Natural killer cell treated with Interleukin-12 subunit alpha and Interleukin-12 subunit beta and Interleukin-15 and Interleukin-18, amount 100 ng/mL, for 72 hours (primary cell): ENCODE measurements at places on chromosomes 7 and 10.

- no peak for DNase-seq
These were observed 5.8 kb upstream of the AOC1 start for GRCh38 chr7:150846291-150847115.

GRCh38 chr10:16545116-16545736 lies 23.5 kb upstream of the C1QL3 start:
- DNase-seq = no peak

DNA sequence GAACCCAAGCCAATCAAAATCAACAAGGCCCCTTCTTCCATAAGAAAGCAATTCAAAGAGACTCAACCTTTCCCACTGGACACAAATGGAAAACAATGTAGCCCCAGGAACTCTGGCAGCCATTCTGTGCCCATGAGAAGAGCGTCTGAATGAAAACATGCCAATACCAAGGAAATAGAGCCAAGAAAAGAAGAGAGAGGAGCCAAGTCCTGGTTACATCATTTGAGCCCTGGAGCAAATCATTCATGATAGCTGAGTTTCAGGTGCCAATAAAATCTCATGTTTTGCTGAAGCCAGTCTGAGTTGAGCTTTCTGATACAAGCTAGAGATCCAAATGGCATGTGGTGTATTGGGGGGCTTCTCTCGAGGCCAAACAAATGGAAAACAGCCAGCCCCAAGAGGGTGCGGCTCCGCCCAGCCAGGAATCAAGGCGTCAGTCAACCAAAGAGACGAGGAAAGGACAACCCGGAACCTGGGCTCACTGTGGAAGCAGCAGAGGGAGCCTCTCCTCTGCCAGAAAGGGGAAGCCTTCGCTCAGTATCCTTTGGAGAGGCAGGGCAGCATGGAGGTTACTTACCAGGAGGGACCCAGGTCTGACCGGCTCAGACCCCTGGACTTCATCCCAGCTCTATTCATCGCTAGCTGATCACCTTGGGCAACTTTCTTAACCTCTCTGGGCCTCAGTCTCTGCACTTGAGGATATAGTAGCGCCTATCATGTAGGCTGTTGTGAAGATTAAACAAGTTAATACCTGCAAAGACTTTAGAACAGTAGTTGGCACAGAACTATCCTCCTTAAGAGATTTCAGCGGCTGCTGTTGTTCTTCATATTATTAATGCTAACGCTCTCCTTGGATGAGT lies 61.8 kb downstream of the OAT start:
- DNase-seq = no peak

- no peak for DNase-seq
These were observed 1025.1 kb downstream of the GRM8 start for GRCh38 chr7:126227643-126228042.

GRCh38 chr10:84493951-84494848 lies 165.8 kb downstream of the CCSER2 start:
- no peak for DNase-seq

DNA sequence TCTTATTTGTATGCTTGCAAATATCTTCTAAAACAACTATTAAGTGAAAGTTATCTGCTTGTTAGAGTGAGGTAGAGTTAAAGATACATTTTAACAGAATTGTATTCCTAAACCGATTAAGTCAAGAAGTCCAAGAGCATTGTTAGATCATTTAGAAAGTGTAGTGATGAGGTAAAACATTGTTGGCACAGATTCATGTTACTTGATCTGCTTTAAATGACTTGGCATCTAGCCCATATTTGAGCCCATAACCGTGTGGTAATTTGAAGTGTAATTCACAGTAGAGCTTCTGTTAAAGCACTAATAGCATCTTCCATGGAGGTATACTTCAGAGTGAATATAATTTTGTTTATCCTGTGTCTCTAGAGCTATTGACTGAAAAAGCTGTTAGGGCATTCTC lies 62.1 kb downstream of the PTEN start:
- DNase-seq = no peak

DNA sequence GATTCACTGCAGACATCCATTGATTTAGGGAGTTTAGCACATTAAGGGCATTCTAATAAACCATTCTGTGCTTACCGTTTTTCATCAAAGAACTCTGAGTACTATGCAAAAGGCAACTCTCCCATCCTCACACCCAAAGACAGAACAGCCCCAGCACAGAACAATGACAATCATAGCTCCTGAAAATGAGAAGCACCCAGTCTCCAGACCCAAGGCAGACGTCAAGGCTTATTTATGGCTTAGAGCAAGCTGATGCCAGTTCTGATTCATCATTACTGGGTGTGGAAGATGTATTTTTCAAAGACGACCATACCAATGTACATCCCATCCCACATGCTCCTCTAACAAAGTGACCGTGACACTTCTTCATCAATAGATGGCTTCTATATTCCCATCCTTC lies 67.6 kb downstream of the OSBPL3 start:
- DNase-seq = no peak

DNA sequence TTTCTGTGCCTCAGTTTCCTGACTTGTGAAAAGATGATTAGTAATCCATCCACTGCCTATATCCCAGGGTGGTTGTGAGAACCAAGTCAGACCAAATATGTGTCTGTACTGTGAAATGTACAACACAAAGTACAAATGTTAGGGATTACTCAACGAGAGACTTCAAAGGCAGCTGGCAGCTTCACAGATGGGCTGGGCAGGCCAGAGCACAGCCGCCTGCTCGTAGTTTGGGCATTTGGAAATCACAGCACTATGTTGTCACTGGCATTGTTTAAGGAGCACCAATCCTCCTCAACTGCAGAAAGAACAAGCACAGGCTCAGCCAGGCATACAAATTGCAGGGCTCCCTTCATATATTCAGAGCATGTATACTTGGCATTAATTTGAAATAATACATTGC lies 64.5 kb upstream of the C10orf90 start:
- no peak for DNase-seq

GRCh38 chr7:132004529-132004928 lies 448.1 kb upstream of the PODXL start:
- DNase-seq = no peak

GRCh38 chr10:47024046-47024322 lies 112.8 kb downstream of the PTPN20 start:
- DNase-seq = no peak

- peak; percentile 40 for DNase-seq
These were observed 207.9 kb downstream of the PLXNA4 start for GRCh38 chr7:132368246-132368900.

GRCh38 chr10:129494740-129495139 lies 27.7 kb downstream of the MGMT start:
- no peak for DNase-seq

GRCh38 chr7:130180571-130181262 lies 24.5 kb downstream of the TMEM209 start:
- DNase-seq = no peak

DNA sequence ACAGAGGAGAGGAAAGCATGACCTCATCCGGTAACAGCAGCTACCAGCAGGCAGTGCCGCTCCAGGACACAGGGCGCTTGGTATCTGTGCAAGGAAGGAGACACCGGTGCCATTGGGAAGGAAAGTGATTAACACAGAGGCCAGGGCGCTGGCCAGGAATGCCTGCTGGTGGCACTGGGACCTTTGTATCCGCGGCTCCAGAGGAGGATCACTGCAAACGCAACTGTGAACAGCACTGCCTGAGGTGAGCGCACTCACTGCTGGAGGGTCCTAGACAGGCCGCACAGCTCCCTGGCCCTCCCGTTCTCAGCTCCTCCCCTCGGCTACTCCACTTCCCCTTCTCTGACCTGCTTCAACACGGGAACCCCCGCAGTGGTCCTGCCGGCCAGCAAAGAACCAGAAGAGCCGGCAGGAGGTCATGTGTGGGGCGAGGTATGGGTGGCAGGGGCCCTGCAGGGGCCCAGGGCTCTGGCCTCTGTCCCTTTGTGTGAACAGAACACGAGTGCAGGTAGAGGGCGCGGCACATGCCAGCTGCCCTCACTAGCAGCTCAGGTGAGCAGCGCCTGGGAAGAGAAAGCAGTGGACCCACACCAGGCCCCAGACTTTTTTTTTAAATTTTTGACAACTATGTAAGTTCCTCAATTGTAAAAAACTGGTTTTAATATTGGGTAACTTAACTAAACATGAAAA lies 107.6 kb downstream of the VIPR2 start:
- DNase-seq = no peak

- DNase-seq = no peak
These were observed 23.1 kb downstream of the ADAMTS14 start for GRCh38 chr10:70695241-70696030.

DNA sequence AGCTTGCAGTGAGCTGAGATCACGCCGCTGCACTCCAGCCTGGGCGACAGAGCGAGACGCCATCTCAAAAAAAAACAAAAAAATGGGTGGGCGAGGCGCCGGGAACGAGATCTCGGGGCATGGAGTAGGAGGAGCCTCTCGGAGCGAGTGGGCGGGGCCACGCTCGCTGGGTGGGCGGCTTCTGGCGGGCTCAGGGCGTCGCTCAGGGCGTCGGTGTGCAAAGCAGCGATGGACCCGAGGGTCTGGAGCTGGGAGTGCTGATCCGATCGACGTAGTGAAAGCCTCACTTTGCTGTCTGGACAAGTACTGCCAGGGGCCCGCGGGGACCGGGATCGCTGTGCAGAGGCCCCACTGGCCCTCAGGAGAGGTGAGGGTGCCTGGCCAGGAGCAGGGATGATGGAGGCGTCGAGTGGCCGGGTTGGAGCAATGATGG lies 22.6 kb upstream of the AMZ1 start:
- DNase-seq = no peak

DNA sequence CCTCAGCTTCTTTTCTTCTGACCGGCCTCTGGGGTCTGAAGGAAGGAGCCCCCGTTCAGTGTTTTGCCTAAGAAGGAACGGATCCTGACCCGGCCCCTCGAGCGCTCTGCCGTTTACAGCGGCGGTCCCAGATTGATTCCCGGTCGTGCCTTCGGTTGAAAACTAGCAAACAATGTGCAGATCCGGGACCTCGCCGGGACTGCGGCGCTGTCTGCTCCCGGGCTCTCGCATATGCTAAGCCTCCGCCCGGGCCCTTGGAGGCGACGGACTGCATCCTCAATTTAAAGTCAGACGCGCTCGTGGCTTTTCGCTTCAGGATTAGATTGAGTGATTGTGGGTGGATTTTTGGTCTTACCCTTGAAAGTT lies 559 bp downstream of the DBF4 start:
- peak; percentile 62 for DNase-seq

- DNase-seq = no peak
These were observed 60.2 kb downstream of the TASOR2 start for GRCh38 chr10:5744849-5745248.

DNA sequence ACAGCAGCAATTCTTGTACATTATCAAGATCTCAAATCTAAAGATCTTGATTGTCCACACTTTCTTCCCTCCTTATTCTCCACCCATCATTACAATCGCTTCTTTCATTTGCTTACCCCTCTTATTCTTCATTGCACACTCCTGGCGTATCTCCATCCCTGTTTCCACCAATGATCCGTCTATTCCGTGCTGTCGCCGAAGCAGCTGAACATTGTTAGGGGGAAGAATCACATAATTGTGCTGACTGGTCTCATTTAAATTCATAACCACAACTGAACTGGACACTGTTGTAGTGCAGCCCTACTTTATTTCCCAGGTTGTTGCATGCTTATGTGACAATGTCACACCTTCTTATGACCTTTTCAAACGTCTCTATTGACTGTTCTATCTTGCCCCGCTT lies 18.9 kb upstream of the NRP1 start:
- DNase-seq = no peak

DNA sequence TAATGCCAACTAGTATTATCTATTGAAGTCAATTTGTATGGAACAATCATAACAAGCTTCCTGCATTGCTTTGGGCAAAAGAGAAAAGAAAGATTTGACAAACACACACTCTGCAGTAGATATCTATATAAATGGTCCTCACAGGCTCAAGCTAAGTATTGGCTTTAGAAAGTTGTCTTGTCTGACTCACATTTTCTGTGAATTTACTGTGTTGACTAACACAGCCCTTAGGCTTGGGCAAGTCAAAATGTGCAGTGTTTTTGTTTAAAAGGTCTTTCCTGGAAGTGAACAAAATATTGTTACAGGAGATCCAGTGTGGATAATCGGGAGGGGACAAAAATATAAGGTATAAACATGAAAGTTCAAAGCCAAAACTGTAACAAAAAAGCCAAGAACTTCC lies 194.4 kb downstream of the RELN start:
- no peak for DNase-seq

DNA sequence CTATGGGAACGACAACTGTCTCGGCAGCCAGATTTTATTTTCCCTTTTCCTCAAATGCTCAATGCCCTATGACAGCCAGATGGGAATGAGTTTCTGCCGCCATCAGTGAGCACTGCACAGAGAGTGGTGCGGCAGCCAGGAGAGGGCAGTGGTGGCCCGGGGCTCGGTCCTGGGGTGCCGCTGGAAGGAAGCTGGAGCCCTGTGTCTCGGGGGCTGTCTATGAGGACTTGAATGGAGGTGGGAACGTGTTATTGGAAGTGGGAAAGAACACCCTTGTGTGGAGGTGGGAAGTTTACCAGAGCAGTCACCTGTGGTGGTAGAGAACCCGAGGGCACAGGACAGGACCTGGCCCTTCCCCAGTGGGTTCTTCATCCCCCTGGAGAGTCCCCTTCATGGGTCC lies 35.8 kb downstream of the JAKMIP3 start:
- DNase-seq = no peak

- no peak for DNase-seq
These were observed 110.3 kb downstream of the ZNF248 start for GRCh38 chr10:37747081-37747480.

DNA sequence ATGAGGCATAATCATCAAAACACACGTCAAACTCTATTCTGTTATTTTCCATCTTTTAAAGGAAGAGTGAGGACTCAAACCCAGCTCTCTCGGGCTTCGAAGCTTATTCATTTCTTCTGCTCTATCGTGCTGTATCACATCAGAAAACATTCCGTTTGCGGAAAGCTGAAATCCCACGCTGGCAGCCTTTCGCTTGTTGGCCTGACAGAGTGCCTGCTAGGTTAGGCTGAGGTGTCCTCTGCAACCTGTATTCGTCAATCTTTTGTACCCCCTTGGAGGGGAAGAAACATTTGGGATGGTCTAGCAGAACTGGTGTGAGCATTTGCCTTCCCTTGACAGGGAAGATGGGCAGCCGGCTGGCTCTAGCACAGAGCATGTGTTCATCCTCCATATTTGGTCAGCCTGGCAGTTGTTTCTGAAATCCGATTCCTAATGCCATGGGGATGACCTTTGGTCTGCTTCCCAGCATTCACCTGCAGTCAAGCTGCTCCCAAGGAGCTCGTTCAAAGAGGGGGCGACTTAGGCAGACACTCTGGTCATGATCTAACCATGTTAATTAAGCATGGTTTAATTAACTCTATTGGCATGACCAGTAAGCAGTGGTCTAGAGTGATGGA lies 55.2 kb downstream of the TACC2 start:
- DNase-seq = no peak

GRCh38 chr10:95237376-95238170 lies 43.5 kb downstream of the ACSM6 start:
- DNase-seq = no peak
